ENCODE measurements at places on chromosomes 12 and 14.

- DNase-seq = no peak
These were observed 16.7 kb downstream of the SPPL3 start for GRCh38 chr12:120887253-120888043.

DNA sequence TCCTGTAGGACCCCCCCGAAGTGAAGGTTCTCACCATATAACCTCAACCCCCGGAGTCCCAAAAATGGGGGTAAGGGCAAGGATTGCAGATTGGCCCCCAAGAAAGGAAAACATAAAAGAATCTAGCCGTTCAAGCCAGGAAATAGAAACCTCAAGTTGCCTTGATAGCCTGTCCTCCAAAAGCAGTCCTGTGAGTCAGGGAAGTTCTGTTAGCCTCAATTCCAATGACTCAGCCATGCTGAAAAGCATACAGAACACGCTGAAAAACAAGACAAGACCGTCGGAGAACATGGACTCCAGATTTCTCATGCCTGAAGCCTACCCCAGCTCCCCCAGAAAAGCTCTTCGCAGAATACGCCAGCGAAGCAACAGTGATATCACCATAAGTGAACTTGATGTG, 344.2 kb upstream of the RGS6 start:
- no peak for DNase-seq

DNA sequence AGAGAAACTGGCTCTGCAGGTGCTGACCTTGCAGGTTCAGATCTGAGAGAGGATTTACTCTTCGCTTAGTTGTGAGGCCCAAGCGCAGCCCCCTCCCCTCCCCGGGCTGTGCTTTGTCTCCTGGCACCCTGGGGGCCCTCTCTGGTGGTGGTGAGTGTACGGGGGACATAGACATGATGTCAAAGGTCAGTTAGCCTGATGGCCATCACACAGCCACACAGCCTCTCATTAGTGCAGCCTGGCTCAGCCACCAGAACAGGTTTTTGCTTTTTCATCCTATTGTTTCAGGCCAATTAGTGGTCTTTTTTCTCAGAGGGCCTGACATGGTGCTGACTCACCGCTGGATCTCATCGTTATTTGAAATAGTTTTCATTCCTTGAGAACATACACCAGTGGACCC, 437.9 kb downstream of the AACS start:
- DNase-seq = peak; percentile 41

DNA sequence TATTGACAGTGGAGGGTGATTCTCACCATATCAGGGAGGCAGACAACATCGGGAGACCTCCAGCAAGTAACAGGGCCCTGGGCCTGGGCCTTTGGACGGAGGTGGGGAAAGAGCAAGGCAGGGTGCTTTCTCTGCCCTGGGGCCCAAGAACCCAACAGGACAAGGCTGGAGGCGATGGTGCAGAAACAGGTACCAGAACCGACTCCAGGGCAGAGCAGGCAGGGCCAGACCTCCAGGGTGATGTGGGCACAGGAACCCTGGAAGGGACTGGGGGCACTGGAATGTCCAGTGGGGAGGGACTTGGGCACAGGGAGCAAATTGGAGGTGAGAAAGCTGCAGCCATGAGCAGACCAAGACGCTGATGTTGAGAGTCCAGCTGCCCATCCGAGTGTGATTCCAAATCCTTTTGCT, 44.4 kb downstream of the PRMT8 start:
- no peak for DNase-seq

GRCh38 chr14:26598672-26599131, 869 bp upstream of the NOVA1 start:
- no peak for DNase-seq

DNA sequence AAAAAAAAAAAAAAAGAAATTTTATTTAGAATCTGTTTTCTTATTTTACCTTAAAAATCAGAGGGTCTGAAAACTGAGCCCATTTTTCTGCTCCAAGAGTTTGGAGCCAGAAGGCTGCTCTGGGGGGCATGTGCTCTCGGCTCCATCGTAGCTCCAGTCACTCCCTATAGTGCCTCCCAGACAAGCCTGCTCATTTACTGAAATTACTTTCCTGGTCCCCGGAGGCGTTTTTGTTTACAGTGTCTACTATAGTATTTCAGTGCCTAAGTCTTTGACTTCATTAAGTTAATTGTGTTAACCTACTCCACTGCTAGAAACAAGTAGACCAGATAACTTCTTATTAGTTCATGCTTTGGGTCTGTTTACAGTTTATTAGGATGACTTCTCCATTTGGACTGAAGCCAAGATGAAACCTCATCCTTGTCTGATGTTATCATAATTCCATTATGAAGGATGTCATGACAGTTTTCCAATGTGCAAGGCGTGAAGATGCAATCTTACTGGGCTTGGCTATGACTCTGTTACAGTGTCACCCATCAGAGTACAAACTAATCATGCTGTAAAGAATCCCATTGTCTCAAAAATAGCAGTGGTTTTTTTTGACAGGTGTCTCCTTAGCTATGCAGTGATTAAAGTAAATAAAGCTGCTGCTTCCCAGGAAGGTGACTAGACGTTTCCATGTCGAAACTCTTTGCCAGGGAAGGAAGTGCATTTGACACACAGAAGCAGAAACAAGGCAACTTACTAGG, 182.3 kb downstream of the TMEM132C start:
- DNase-seq = no peak

GRCh38 chr12:113837084-113837483, 129.0 kb downstream of the RBM19 start:
- DNase-seq = no peak

- DNase-seq = no peak
These were observed 53.8 kb downstream of the PEBP1 start for GRCh38 chr12:118189741-118190191.

DNA sequence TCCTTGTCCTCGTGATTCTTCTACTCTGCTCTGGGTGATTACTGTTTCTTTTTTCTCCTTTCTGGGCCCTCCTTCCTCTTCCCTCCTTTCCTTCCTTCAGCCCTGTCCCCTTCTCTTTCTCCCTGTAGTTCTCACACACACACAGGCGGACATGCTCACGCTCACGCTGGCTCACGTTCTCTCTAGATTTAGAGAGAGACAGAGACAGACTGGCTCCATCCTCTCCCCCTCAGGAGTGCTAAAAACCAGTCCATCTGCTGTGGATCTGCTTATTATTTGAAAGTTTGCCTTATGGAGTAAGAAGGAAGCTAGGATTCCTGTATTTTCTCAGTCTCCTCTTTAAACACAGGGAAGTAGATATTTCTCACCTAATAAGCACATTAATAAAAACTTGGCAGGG, 48.1 kb downstream of the KCNA1 start:
- DNase-seq = no peak

DNA sequence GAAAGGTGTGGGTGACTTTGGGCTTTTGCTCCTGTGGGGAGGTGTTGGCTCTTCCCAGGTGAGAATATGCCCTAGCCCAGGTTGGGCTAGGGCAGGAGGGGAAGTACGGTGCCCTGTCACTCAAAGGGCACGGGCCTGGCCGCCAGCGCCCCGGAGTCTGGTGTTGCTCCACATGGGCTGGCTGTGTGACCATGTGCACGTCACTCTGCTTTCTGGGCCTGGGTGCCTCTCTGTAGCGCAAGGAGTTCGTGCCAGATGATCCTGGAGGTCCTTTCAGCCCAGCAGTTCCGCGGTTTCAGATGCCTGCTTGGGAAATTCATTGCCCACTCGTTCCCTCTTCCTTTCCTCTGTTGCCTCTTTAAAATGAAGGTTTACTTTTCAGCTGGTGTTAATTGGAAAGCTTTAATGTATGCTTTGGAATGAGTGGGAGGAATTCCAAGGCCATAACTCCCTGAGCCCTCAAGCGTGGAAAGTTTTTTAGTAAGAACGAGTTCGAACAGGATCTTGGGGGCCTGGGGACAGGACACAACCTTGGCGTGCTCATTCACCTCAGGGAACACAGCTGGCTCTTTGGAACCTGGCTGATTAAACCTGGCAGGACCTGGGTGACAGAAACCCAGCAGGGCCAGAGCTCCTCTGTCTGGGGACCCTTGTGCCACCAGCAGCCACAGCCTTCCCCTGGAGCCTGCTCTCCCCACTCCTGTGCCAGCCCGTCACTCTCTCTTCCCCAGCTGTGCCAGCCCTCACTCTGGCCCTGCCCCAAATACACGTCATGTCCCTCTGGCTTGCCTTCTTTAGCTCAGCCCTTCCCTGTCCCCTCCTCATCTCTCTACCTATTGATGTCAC, 42.8 kb downstream of the TSPAN9 start:
- DNase-seq = no peak

- no peak for DNase-seq
These were observed 147.1 kb downstream of the TMX1 start for GRCh38 chr14:51386983-51387735.

GRCh38 chr14:103943673-103944072, 1.3 kb upstream of the RD3L start:
- no peak for DNase-seq

DNA sequence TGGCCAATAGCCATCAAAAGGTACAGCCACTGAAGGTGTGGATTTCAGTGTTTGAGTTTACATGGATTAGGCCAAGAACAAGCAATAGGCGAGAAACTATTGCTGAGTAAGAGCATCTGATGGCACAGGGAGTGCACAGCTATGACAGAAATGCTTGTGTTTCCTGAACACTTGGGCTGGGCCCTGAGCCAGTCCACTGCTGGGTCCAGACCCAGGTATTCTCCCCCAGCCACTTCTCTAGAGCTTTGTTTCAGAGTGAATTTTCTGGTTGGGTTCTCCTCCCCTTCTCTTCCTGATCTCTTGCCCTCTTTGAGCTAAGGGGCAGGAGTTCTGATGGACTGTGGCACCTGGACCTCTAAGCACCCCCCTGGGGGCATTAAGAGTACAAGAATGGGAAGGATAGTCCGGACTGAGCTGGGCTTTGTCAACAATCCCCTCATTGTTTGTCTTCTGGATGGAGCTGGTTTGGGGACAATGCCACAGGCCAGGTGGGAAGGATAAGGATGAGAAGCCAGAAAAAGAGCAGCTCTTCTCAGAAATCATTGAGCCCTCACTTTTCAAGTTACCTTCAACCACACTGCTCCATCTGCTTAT, 8.3 kb downstream of the HOXC5 start:
- DNase-seq = no peak

GRCh38 chr14:55667801-55668200, 87.8 kb downstream of the KTN1 start:
- no peak for DNase-seq
